ENCODE measurements at places on chromosomes 3 and 15.

GRCh38 chr15:68782589-68783161 is 38.0 kb downstream of the ANP32A start:
- DNase-seq: no peak

GRCh38 chr15:31402003-31402402 is 75.4 kb downstream of the KLF13 start:
- no peak for DNase-seq

GRCh38 chr3:106268696-106269095 is 399.9 kb upstream of the CBLB start:
- no peak for DNase-seq

DNA sequence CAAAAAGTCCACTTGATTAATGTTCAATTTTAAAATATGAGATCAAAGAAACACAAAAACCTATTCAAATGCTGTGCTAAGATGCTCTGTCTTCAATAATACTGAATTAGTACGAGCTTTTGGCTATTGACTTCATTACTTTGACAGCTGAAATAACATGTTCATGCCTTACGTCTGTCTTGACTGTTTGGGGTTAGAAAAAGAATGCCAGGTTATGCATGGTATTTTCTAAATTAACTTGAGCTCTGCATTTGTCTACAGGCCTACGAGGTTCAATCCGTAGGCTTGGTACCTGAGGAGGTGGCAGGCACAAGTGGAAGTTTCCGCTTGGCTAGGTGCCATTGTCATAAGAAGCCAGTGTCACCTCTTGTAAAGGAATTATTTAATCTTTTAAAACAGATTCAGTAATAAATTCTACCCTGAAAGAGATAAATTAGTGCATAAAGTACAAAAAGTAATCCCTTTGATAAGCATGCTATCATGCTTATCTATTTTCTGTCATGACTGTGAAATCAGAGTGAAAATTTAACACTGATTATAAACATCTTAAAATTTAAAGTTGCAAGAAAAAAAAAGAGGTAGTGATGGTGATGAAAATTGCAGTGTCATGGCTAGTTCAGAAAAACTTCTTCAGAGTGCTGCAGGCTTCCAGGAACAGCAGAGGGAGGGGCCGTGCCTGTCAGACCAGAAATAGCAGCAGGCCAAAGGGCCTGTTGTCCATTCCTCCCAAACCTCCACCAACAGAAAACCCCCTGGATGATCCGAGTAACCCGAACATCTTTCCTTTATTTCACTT is 115.7 kb downstream of the ARRDC4 start:
- DNase-seq: no peak

DNA sequence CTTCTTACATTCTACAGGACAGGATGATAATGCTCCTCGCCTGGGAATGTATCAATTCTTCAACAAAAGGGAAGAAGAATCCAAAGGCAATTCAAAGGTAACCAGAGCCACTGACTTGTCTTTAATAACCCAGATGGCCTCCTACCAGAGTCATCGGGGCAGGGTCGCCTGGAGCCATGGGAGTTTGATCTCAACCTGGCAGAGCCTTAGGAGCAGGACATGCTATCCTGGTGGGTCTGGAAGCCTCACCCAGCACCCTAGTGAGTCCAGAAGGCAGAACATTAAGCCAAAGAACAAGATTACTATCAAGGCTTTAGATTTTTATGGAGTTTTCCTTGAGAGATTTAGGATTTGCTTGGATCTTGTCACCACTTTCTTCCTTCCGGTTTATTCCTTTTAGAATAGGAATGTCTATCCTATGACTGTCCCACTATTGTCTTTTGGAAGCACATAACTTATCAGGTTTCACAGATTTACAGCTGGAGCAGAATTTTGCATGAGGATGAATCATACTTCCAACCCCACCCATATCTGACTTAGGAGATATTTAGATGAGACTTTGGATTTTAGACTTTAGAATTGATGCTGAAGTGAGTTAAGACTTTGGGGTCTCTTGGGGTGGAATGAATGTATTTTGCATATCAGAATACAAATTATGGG is 330.3 kb upstream of the GOLIM4 start:
- no peak for DNase-seq

- DNase-seq: no peak
Observed at GRCh38 chr15:63348392-63348791, 33.3 kb downstream of the CA12 start.

- no peak for DNase-seq
Observed at GRCh38 chr15:48510976-48511375, 134.5 kb downstream of the FBN1 start.

DNA sequence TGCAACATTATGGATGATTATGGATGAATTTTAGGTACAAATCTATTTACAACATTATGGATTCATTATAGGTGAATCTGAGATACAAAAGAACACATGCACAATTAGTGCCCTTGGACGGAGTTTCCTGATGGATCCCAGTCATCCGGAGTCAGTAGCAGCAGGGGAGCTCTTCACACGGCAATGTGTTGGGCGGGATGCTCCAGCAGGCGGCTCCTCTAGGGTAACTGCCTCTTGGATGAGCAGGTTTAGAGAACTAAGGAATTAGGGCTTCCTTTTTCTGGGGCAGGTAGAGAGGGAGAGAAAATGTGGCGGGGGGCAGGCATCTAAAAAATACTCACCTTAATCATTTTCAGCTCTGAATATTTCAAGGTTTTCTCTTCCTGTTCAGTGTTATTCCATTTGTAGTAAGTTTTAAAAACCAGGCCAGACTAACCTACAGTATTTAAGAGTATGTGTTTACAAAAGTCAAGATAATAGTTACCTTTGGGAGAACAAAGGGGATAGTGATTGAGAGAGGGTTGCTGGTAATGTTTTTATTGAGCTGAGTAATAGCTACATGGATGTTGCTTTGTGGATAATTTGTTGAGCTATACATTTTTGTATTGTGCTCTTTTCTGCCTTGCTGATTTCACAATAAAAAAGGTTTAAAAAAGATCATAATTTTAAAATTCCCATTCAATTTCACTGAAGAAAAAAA is 27.4 kb upstream of the GOLM2 start:
- DNase-seq: no peak

Measured in iPS DF 6.9 (cell line).